ENCODE measurements at places on chromosomes 5 and 9.

DNA sequence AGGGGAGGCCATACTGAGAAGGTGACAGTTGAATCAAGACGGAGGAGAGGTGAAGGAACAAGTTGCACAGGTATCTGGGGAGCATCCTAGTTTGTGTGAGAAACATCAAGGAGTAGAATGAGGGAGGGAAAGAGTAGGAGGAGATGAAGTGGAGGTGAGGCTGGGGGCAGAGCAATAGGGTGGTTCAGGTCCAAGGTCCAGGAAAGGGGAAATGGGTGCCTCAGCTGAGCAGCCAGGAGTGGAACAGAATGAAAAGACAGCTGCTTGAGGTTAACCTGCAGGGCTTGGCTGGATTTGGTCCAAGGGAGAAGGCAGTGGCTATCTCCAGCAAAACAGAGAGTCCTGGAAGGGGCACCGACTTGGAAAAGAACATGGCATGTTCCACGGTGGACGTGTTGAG is 5.3 kb downstream of the SLC1A1 start:
- DNase-seq: no peak

GRCh38 chr9:2053883-2054845 is 39.0 kb downstream of the SMARCA2 start:
- peak; percentile 81 for DNase-seq

- peak; percentile 51 for DNase-seq
Observed at GRCh38 chr5:163585206-163585605, 79.8 kb downstream of the MAT2B start.

- no peak for DNase-seq
Observed at GRCh38 chr5:65825408-65826328, 100.7 kb upstream of the ERBIN start.

- DNase-seq: no peak
Observed at GRCh38 chr5:153744751-153745150, 254.3 kb downstream of the GRIA1 start.

DNA sequence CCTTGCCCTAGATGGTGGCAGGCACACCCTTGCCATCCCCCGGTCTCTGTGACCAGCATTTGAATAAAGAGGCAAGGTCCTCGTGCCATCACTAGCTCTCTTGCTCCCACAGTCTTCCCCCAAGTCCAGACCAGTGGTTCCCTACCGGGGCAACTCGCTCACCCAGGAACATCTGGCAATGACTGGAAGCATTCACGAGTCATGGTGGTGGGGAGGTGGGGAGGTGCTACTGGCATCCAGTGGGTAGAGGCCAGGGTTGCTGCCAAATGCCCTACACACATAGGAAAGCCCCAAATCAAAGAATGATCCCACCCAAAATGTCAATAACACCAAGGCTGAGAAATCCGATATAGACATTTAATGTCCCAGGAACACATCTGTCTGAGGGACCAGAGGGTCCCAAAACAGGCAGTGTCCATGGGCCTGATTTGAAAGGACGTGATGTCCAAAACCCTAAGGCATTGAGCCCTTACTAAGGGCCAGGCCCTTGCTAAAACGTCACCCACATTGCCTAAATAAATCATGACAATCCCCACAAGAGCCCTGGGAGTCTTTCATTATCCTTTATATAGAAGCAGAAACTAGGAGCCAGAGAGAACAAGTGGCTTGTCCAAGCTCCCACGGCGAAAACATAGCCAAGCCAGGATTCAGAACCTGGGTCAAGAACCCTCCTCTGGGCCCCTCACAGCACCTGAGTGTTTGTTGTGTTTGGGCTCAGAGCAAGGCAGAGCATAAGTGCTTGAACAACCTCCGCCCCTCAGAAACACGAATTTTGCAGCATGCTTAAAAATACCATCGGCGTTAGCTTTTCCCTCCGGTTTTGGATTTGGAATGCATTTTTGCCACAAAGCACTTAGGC is 119.3 kb upstream of the WWC1 start:
- no peak for DNase-seq

Measured in fibroblast of the aortic adventitia (primary cell).